Fibroblast of skin of scalp (primary cell): ENCODE measurements at places on chromosomes 4 and X.

- no peak for DNase-seq
Measured at GRCh38 chr4:150863456-150863855, 151.6 kb downstream of the LRBA start.

DNA sequence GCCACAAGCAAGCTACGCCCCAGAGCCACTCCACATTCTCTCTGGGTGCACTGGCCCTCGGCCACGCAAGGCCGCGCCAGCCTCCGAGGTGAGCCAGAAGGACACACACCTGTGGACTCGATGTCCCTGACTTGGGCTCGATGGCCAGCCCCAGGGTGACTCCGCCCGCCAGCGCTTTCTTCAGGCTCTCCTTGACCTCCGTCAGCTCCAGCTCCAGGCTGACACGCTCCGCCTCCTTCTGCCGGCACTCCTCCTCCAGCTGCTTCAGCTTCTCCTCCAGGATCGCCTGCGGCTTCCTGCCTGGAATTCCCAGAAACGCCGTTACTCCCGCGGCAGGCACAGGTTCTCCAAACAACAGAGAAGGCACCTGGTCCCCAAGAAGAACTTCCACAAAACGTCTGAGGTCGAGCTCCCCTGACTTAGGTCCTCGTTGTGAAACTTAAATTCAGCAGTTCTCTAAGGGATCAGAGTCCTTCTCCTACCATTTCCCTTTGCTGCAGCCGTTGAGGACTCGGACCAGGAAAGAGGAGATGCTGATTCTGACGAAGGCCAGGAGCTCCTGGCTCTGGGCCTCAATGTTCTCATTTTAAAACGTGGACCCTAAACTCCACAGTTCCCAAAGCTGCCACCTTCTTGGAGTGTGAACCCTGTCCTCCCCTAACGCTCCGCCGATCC is 166.8 kb downstream of the AFAP1 start:
- no peak for DNase-seq

DNA sequence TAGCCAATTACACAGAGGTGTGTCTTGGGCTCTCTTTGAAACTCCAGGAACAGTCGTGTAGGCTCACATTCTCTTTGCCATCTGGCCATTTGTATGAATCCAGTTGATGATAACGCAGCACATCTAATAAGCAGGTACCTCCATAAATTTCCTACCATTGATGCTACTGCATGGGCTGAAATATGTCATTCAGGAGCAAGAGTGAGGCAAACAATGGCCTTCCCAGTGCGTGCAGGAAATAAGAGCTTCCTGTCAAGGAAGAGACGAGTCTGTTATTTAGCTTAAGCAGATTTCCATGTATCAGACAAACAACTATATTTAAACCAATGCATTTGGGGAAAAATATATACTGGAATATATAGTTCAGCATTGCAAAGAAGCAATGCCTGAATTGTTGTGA is 102.1 kb upstream of the MXRA5 start:
- no peak for DNase-seq

- no peak for DNase-seq
Measured at GRCh38 chrX:23736030-23736429, 7.0 kb downstream of the ACOT9 start.

GRCh38 chr4:70914000-70914399 is 11.8 kb downstream of the MOB1B start:
- DNase-seq: no peak

GRCh38 chr4:173119818-173120217 is 48.8 kb upstream of the GALNT7 start:
- DNase-seq: no peak

GRCh38 chr4:78244705-78245485 is 187.8 kb downstream of the FRAS1 start:
- DNase-seq: no peak

DNA sequence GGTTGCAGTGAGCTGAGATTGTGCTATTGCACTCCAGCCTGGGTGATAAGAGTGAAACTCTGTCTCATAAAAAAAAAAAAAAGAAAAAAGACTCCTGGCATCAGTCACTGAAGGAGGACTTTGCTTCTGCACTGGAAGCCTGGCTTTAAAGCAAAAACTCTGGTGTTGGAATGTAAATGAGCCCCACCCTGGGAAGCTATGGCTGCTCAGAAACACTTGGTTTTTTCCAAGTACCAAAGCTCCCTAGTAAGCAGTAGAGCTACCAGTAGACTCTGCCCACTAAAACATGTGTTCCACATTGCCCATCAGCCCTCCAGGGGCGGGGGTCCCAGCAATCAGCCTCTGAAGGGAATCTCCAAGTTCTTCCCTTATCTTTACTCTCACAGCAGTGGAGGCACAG is 154.4 kb downstream of the SHROOM3 start:
- peak; percentile 91 for DNase-seq

DNA sequence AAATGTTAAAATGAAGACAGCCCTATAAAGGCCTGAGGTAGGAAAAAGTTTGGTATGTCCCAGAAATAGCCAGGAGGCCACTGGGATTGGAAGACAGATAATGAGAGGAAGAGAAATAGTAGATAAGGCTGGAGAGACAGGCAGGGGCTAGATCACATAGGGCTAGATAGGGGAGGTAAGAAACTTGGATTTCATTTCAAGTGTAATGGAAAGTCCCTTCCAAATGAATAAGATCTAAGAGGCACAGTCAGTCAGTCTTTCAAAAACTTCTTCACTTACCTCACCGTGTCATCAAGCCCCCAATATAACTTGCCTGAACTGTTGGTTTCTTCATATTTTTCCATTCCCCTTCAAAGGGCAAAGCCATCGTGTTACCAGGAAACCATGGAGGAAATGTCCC is 121.8 kb downstream of the SPCS3 start:
- no peak for DNase-seq

- DNase-seq: peak; percentile 78
Measured at GRCh38 chr4:169099771-169100180, 89.7 kb upstream of the CBR4 start.

- no peak for DNase-seq
Measured at GRCh38 chr4:41646862-41647261, 101.7 kb downstream of the PHOX2B start.

DNA sequence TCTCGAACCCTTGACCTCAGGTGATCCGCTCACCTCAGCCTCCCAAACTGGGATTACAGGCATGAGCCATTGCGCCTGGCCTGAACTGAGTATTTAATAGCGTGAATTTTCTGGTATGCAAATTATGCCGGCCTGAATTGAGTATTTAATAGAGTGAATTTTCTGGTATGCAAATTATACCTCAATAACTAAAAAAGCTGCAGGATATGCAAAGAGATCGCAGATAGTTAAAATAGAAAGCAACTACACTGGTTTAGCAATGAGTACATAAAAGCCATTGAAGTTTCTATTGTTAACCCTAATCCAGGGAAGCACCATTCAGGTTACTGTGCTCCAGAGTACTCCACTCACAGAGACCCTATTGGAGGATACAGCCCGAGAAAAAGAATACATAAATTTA is 22.8 kb downstream of the FBXW7 start:
- no peak for DNase-seq

DNA sequence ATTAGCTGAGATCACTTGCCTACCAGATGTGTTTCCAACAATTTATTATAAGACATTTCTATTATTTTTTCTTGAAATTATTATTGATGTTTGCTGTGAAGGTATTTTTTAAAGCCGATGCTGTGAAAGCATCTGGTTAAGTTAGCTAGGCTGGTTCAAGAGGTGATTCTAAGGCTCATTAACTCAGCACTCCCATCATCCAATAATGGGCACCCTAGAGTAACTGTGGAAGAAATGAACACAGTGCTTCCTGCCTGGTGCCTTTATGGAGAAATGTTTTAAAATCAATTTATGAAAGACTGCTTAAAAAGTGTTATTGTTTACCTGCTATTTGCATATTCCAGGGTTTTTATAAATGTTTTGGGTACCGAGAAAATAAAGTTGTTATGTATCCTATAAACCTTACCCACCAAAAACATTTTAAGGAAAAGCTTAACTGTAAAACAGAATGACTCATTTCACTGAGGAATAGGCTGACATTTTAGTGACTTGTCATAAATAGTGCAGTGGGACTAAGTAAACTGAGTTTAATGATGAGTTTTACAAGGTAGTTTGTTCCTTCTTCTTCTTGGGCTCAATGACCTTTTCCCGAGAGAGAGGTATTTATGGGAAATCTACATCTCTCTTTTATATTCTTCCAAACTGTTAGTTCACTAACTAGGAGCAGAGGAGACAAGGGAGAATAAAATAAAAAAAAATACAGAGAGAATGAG is 310.0 kb upstream of the AADAT start:
- no peak for DNase-seq

DNA sequence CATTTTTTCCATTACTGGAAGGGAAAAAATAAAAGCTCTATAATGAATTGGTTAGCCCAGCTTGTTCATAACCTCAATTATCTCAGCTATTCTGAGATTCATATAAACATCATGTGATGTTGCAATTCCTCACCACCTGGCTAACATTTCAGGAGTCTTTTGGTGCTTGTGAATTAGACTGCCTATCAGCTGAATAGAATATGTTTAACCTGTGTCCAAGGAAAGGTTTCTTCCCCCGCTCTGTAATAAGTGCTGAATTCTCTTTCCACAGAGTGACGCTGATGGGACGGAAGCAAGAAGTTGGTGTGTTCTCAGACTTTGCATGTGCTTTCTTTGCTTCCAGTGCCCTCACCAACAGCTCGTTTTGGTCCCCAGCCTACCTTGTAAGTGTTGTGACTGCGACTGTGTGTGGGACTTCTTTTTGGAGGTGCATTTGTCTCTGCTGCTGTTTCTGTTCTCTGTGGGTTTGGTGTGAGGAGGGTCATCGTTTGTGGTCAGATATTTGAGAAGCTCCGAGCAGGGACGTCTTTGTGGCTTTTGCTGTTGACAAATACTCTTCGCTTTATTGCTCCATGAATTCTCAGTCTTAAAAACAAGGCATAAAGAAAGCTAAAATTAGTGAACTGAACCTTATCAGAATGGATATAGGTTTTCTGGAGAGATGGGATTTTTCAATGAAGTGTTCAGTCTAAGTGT is 61.7 kb downstream of the PPARGC1A start:
- no peak for DNase-seq

- DNase-seq: no peak
Measured at GRCh38 chrX:151723156-151723760, 7.4 kb downstream of the FATE1 start.

DNA sequence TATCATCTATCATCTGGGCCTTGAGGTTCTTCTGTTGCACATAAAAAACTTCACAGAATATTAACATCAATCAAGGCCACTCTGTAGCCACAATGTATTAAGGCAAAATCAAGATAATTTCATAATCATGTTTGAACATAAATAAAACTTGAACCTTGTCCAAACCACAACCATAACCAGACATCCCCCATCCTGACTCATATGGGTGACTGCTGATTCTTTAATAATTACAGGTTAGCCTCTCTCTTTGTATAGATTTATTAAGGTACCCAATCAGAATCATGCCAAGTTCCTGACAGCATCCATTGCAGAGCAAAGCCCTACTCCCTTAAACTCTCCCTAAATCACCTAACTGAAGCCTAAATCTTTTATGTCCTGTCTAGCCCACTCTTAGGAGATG is 16.7 kb upstream of the AREG start:
- DNase-seq: no peak

DNA sequence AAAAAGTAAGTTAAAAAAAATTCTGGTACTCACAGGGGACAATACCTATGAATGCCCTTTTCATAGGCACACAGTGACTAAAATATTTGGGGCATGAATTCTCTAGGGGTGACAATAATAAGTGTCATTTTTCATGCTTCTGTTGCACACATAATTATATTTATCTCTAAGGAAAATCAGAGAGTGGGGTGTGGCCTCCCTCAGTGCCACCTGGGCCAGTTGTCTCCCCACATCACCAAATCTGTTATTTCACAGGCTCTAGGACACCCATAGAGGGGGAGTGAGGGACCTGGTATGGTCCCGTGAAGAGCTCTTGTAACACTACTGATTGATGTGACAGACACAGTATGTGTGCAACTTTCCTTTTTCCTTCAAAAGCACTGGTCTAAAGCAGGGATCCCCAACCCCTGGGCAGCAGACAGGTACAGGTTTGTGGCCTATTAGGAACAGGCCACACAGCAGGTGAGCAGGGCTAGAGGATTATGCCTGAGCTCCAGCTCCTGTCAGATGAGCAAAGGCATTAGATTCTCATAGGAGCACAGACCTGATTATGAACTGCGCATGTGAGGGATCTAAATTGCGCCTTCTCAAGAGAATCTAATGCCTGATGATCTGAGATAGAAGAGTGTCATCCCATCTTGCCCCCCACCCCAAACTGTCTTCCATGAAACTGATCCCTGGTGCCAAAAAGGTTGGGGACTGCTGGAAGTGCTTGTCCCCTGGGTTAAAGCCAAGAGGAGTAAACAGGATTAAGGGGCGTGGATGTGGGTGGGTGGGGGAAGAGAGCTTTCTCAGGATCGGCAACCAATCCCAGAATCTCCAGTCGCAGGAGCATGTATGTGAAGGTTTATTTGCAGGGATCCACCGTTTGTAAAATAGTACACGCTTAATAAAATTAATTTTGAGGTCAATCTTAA is 856 bp downstream of the SLC9B1 start:
- DNase-seq: peak; percentile 50

- DNase-seq: no peak
Measured at GRCh38 chr4:144627663-144628076, 18.3 kb upstream of the HHIP start.

DNA sequence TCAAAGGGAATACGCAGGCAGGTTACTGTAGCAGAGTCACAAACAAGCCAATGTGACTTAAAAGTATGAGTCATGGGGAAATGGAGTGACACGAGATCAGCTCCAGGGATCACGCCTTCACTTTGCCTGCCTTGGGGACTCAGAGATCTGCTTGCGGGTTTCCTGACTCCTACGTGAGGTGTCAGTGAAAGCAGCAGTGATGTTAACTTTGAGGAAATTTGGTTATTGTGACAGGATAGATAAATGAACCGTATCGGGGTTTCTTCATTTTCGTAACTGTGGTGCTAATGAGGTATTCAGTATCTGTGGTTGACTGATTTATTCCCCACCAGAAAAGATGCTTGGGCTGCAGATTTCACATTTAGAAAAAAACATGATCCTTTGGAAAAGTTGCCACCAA is 383.3 kb upstream of the ZFP42 start:
- no peak for DNase-seq

DNA sequence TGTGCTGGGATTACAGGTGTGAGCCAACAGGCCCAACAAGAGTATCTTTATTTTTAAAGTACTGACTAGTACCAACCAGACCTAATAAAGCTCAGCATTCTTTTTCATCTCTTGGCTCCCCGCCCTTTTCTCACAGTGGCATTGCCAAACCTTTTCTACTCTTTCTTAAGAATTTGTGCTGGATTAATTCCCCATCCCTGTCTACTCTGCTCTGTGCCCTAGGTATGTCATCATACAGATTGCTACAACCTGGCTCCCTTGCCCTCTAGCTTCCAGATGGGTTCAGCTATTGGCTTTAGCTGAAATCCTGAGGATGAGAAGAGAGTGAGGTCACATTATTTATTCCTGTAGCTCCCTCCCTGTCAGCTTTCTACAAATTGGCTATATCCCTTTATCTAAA is 34.9 kb upstream of the CCNI start:
- no peak for DNase-seq
